Osteocyte (in vitro differentiated cells): ENCODE measurements at places on chromosomes 4 and X.

- no peak for DNase-seq
Observed at GRCh38 chrX:153395613-153396319, 5.4 kb downstream of the PNMA6E start.

- DNase-seq: no peak
Observed at GRCh38 chr4:119026662-119027444, 108.8 kb upstream of the MYOZ2 start.

DNA sequence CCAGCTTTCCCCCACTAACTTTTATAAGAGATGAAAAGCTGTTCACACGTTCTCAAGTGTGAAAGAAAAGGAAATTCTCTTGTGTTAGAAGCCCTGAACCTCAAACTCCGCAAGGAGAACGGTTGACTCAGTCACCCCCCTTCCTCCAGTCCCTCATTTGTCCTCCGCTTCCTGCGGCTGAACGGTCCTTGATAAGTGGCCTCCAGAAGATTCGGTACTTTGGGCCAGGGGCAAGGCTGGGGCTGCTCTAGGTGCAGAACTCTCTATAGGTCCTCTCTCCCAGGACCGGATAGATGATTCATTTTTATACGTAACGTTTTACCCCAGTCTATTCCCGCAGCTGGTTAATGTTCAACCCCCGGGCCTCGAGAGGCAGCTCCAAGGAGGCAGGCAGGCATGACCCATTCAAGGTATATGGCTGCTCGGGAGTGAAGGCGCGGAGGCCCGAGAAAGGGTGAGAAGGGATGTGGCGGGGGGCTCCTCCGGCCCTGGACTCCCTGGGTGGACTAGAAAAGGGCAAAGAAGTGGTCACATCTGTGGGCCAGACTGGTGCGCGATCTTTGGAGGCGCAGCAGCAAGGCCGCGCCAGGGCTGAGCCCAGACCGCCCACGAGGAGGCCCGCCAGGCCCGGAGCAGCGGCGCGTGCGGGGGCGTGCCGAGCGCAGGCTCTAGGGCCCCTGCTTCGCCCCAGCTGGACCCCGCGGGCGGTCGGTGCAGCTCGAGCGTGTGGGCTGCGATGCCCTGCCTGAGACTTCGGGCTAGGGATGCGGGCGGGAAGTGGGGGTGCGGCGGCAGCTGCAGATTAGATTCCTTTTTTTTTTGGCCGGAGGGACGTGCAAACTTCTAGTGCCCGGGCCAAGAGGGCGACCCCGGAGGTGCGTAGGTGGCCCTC lies 11.7 kb downstream of the PITX2 start:
- no peak for DNase-seq

DNA sequence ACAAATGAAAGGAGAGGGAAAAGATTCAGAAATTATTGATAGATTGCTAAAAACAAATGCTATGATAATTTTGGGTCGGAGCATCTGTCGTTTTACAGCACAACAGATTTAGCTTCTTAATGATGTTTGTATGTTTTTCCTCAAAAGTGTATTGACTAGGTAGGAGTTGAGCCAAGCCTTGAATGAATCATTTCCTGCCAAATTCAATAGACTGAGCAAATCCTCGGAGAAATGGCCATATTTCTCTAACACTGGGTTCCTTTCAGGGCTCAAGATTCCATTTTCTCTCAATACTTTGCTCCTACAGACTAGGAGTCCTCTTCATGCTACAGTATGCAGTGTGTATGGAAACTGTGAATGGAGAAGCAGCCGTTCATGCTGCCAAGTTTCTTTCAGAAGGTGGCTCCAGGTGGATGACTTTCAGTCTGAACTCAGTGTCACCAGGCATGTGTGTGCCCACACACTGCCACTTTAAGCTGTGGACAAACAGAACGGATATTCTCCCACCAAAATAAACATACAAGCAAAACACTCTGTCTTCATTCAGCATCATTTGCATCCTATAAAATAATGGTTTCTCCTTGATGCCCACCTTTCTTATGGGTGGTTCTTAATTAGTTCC lies 146.0 kb downstream of the TBL1X start:
- DNase-seq: no peak

GRCh38 chrX:66164470-66164869 lies 423 bp downstream of the HEPH start:
- no peak for DNase-seq

GRCh38 chr4:81667539-81667938 lies 195.8 kb upstream of the RASGEF1B start:
- no peak for DNase-seq

DNA sequence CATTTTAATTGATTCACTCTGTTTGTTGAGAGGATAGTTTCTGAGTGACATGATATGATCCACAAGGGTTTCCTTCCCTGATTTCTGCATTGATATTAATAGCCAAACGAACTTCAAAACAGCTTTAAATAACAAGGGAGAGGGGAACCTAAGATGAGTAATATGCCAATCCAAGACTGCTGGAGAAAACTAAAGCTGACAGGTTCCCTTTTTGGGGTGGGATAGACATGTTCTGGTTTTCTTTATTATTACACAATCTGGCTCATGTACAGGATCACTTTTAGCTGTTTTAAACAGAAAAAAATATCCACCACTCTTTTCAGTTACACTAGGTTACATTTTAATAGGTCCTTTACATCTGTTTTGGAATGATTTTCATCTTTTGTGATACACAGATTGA lies 182.2 kb downstream of the AR start:
- no peak for DNase-seq

- DNase-seq: no peak
Observed at GRCh38 chr4:79585834-79586233, 177.8 kb upstream of the GK2 start.

- DNase-seq: no peak
Observed at GRCh38 chrX:133570549-133570948, 155.3 kb upstream of the GPC4 start.

DNA sequence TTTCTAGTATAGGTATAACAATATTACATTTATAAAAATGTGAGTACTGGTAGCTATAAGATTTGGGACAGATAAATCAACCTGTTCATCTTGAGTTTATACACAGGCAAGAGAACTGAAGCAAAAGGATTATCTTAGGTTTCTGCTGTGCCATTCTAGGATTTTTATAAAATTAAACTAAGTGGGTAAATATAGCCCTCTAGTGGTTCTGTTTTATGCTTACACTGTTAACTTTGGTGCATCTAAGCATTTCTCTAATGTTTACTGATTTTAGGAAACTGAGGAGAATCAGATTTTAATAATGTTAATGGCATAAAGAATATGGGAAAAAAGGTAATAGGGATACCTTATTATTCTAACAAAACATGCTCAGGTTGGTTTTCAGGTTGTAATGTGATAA lies 1.1 kb upstream of the RRH start:
- no peak for DNase-seq

GRCh38 chr4:43875655-43876054 lies 573.0 kb downstream of the KCTD8 start:
- DNase-seq: no peak

DNA sequence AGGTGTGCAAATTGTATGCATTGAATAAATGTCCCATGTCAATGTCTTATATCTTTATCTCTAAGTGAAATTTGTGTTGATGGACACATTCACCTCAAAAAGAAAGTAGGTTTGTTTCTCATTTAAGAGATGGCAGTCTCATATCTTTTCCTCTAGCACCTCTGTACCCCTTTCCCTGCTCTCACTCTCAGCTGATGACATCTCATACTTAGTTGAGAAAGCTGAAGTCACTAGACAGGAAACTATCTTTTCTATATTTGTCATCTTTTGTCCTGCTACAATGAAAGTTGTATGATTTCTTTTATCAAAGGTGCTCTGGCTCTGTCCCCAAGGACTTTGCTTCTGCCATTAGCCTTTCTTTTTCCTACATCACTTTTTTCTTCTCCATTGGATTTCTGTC lies 84.0 kb upstream of the GRPR start:
- DNase-seq: no peak

GRCh38 chr4:55071951-55072350 lies 53.4 kb downstream of the KDR start:
- DNase-seq: no peak

- no peak for DNase-seq
Observed at GRCh38 chr4:82508806-82509428, 52.9 kb downstream of the TMEM150C start.

GRCh38 chr4:37827030-37827685 lies 672 bp downstream of the PGM2 start:
- no peak for DNase-seq

DNA sequence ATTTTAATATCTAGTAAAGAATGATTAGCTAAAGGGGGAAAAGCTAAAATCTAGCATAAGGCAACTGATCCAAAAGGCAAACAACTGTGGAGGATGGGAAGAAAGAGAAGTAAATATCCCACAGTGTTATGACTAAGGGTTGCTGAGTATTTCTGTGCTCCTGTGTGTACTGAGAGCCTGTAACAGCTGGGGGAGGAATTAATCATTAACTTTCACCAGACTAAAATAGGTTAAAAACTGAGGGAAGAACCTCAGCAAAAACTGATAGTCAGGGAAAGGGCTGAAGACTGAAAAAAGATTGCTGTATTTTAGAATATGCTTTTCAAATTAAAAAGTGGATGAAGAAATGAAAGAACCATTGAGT lies 365.9 kb downstream of the CXXC4 start:
- DNase-seq: no peak

DNA sequence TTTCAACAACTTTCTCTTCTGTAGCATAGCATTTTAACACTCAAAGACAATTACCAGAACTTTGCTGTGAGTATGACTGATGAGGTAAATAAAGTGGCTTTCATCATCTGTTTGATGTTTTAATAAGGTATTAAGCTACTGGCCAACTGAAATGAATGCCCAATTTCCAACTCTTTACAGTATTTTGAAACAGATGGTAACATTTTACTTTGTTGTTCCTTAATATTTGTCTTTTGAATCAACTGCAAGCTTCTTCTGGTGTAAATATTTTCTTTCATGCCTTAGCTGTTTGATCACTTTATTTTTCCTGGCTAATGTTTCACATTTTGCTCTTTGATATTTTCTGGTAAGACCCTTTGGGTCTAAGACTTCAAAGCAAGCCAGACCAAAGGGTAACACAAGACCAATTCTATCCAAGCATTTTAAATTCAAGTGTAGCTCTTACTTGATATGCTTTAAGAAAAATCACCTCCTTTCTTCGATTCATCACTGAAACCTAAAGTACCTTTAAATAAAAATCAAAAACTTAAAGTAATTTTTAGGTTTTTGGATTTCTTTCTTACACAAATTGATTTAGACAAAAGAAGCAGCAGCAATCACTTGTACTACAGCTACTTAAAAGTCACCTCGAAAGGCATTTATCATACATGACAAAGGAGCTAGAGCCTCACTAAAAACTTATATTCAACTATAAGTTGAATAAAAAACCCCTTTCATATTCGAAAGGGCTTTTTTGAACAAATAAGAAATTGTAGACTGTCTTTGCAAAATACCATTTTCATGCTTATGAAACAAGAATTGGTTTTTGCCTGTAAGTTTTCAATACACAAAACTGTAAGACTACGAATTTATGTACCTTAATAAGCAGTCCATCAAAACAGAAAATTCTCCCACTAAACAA lies 57.6 kb downstream of the TBCK start:
- no peak for DNase-seq

DNA sequence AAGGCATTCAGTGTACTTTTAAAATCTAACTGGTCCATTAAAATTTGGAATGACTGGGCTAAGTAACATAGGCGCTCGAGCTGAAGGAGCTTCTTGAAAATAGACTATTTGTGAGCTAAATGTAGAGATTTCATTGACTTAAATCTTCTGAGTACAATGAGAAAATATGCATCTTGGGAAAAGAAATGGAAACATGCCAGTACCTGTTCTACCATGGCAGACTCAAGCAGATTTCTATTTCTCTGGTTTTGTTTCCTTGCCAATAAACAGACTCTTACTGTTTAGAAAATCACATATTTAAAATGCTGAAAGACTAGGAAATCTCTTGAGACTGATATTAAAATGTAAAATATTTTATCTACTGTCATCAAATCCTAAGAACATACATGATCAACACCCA lies 678.1 kb downstream of the FAT4 start:
- DNase-seq: no peak

DNA sequence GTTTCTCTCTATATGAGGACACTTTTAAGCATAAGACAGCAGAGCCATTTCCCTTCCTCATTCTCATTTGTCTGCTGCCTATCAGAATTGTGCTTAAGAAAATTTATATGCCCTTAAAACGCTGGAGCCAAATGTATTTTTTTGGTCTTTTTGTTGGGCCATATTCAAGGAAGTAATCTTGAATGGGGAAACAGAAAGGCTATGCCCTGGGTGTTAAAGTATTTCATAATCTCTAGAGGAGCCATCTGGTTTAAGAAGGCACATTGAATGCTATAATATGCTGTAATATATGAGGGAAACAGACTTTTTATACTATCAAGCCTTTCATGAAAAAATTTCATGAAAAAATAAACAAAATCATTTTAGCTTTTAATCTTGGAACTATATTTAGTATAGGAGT lies 4.3 kb downstream of the DMD start:
- DNase-seq: no peak

DNA sequence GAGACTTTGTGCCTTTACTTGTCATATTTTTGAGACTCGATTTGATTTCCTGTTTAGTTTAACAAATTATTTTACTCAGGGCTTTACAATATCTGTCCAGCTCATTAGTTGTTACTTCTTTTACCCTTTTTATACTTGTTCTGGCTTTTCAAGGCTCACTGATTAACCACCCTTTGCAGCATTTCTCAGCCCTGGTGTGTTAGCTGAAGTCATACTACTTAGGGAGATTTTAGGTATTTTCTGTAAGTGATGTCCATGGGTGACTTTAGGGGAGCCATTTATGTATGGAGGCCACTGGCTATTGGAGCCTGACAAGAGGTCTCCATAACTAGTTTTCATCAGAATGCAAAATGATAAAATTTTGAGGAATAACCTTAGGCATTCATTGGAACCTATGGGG lies 147.2 kb downstream of the RPA4 start:
- no peak for DNase-seq

DNA sequence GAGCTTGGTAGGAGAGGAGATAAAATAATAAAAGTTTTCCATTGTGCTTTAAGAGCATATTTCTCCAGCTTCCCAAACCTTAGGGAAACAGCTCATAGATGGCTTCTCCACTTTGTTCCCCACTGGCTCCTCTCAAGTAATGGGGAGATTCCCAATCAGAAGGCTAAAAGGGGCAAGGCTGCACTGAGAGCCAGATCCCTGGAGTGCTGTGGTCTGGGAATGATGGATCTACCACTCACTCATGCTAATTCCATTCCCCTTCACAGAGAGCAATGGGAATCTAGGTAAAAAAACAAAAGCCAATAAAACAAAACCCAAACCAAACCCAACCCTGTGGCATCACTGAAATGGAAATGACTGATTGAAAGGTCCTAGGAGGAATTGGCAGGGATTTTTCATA lies 219.7 kb upstream of the MBNL3 start:
- DNase-seq: no peak

- DNase-seq: no peak
Observed at GRCh38 chr4:160370046-160370445, 1267.2 kb downstream of the RAPGEF2 start.

DNA sequence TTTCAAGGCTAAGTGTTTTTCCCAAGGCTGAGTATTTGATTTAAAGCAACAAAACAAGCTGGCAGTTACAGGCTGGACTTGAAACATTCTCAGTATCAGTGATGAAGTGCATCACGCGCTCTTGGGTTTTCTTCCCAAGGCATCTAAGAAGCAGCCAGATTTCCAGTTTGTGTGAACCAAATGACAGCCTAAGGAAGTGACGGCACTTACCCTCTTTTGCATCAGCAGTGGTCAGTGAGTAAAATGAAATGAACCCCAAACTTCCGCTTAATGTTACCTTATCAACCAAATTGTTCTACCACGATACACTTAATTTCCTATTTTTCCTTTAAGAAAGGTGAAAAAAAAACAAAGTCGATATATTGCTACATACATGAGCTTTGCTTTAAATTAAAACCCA lies 15.8 kb upstream of the GYPE start:
- DNase-seq: no peak
